ENCODE measurements at places on chromosomes 7 and 10. TPM values are rescaled to one million over a fixed set of nuclear protein-coding genes. Genes with fewer than 3 reads are reported as not detected.

- no peaks in the 10 kb centered on the region for H3K4me1 ChIP-seq
- no peak overlapping the region for H3K4me3 ChIP-seq
- H3K36me3 ChIP-seq = no peaks in the 10 kb centered on the region
- no peak for DNase-seq
- no peak overlapping the region for H3K27ac ChIP-seq
Measured at GRCh38 chr10:110714356-110714755, 70.2 kb downstream of the RBM20 start.

DNA sequence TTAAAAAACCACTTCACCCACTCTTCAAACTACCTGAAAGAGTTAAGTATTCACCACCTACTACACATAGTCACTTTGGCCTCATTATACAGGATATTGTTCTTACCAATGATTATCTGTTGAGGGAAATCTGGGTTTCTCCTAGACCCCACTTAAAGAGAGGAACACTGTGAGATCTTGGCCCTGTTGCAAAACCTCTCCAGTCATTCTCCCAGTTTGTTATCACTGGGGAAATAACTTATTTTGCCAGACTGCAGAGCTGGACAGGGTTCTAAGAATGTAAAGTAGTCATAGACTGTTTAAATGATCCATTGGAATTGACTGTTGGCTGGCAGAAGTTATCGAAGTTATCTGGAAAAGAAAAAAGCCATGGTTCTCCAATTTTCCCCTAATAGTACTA is 143.8 kb downstream of the HGF start:
- H3K4me1 ChIP-seq = no peaks in the 10 kb centered on the region
- no peak for DNase-seq
- H3K27ac ChIP-seq = no peak overlapping the region

- H3K27me3 ChIP-seq = peaks cover 34% of the 10 kb centered on the region
- H3K4me3 ChIP-seq = no peak overlapping the region
- no peaks in the 10 kb centered on the region for H3K4me1 ChIP-seq
- no peak for DNase-seq
- H3K36me3 ChIP-seq = no peaks in the 10 kb centered on the region
Measured at GRCh38 chr7:37440738-37441385, 7.8 kb downstream of the ELMO1 start.

- no peaks in the 10 kb centered on the region for H3K4me1 ChIP-seq
- H3K27me3 ChIP-seq = no peaks in the 10 kb centered on the region
- no peak overlapping the region for H3K4me3 ChIP-seq
- H3K36me3 ChIP-seq = no peaks in the 10 kb centered on the region
- H3K27ac ChIP-seq = no peak overlapping the region
- DNase-seq = no peak
Measured at GRCh38 chr7:103686763-103687162, 240.8 kb upstream of the SLC26A5 start.

DNA sequence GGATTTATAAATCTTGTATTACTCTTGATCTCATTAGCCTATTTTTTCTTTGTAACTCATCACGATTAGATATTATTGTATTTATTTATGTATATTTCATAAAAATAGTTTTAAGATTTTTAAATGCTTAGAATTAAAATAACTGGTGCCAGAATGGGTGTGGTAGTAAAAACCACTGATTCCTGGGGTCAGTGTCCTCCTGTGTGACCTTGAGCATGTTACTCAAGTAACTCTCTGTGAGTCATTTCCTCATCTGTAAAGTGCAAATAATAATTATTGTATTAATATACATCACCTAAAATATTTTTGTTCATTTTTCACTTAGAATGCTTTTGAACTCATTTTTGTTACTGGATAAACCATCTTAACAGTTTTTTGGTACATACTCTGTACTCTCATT is 91.3 kb upstream of the TMEM229A start:
- no peaks in the 10 kb centered on the region for H3K27me3 ChIP-seq
- H3K4me1 ChIP-seq = no peaks in the 10 kb centered on the region
- H3K4me3 ChIP-seq = no peak overlapping the region
- no peaks in the 10 kb centered on the region for H3K36me3 ChIP-seq
- no peak overlapping the region for H3K27ac ChIP-seq

- no peaks in the 10 kb centered on the region for H3K4me1 ChIP-seq
- DNase-seq = no peak
- no peak overlapping the region for H3K27ac ChIP-seq
- no peaks in the 10 kb centered on the region for H3K27me3 ChIP-seq
- H3K4me3 ChIP-seq = no peak overlapping the region
- no peaks in the 10 kb centered on the region for H3K36me3 ChIP-seq
Measured at GRCh38 chr10:124048371-124049290, 44.8 kb downstream of the CHST15 start.

- H3K36me3 ChIP-seq = no peaks in the 10 kb centered on the region
- no peak overlapping the region for H3K27ac ChIP-seq
- H3K4me3 ChIP-seq = no peak overlapping the region
- H3K4me1 ChIP-seq = no peaks in the 10 kb centered on the region
- no peaks in the 10 kb centered on the region for H3K27me3 ChIP-seq
Measured at GRCh38 chr7:116963234-116963633, 9.9 kb downstream of the ST7 start.

DNA sequence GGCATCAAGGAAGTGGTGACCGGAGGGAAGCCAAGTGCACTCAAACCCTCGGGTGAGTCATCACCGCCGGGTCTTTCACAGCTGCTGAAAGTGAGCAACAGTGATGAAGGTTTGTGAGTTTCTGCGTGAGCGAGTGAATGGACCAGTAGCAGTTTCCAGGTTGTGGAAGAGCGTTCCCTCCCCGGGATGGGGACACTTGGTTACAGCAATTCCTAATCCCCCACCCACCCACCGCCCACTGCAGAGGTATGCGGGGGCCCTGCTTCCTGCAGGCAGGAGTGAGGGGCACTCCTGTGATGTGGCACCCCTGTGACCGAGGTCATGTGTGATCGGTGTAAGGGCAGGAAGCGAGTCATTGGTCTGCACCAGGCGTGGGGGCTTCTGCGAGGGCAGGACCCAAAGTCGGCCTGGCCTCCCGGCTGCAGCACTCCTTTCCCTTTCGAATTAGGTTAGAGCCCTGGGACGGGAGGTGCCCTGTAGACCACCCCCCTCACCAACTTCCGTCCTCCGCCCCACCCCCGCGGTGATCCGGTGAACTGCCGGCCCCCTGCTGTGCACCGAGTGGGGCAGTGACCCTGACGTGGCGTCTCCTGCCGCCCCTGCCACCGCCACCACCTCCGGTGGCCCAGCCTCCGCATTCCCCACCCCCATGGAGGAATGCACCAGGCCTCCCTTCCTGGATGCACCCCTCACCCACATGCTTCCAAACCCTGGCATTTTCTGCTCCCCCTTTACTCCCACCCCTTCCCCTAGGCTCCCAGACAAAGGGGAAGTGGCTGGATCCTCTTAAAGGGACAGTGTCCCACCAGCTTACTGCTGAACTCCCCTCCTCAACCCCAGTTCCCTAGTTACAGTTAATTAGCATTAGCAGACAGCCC is 10.9 kb downstream of the LIMK1 start:
- peak; percentile 92 for DNase-seq
- H3K27ac ChIP-seq = peak overlapping the region; percentile 78
- peak overlapping the region; percentile 41 for H3K4me3 ChIP-seq
- H3K36me3 ChIP-seq = peaks cover 24% of the 10 kb centered on the region
- H3K27me3 ChIP-seq = no peaks in the 10 kb centered on the region
- peaks cover 38% of the 10 kb centered on the region for H3K4me1 ChIP-seq

The CALCR gene
- not detected for total RNA-seq
